Stimulated activated CD4-positive, alpha-beta T cell treated with anti-CD3 and anti-CD28 coated beads, Interleukin-12 subunit alpha, Interleukin-12 subunit beta, amount 100 ng/mL, for 48 hours (primary cell): ENCODE measurements at places on chromosomes 16 and 17.
A peak's percentile ranks its signal among the peaks of the same experiment; 100 is the strongest.

DNA sequence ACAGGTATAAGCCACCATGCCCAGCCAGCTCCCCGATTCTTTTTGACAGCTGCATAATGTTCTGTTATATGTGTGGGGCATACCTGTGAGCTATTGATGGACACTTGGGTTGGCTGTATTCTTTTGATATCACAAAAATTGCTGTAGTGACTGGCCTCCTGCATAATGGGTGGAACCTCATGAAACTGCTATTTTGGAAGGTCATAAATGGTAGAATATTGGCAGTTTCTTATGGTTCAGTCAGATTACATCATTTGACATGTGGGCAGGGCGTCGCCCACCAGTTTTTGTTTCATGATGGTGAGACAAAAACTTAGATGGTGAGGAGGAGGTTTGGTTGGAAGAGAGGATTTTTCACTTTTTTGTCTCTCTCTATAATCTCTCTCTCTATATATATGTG, 26.7 kb upstream of the POLR3E start:
- DNase-seq, result no peak

DNA sequence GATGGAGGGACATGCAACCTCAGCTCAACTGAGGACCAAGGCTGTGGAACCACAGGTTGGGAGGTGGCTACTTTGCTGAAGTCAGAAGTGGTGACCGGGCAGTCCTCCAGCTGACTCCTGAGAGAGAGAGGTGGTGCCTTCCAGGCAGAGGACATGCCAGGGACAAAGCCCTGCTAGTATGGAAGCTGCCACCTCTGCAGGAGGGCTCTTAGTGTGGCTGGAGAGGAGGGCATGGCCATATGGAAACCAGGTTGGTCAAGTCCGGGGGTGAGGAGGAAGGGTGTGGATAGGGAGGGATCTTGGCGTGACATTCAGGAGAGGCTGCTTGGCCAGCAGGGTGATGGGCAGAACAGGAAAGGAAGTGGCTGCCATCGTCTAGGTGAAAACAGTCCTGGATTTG, 5.7 kb downstream of the C16orf86 start:
- DNase-seq, result no peak

DNA sequence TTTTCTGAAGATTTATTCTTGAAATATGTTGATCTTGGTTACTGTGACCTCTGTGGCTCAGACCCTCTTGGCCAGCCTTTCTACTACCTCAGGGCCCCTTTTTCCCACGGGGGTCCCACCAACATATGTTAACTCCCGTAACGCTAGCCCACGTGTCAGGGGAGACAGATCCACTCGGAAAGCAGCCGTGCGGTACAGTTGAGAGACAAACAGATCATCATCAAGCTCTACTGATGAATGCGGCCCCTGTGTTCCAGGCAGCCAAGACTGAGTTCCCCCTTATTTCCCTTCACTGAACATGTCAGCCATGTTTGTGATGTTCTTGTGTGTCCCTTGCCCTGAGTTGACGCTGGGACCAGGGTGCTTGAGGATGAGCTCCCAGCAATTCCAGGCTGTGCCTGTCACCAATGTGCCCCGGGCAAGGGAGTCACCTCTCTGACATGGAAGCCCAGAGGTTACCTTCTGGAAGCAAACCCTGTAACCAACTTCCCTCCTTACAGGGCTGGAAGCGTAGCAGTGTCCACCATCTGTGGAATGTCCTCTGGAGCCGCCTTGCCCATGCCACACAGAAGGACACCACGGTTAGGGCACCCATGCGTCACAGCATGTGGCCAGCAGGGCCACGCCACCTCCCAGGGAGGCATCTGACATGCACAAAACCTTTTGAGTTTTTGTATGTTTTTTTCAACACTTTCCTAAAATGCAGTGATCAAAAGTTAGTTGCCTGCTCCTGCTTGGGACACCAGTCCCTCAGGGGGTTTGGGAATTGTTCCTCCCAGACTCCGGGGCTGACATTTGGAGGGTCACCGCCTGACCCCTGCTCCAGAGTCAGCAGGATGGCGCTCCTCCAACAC, 193.7 kb upstream of the CHMP6 start:
- no peak for DNase-seq

- DNase-seq, result no peak
These were observed 82.8 kb upstream of the ZNF750 start for GRCh38 chr17:82922646-82923045.

DNA sequence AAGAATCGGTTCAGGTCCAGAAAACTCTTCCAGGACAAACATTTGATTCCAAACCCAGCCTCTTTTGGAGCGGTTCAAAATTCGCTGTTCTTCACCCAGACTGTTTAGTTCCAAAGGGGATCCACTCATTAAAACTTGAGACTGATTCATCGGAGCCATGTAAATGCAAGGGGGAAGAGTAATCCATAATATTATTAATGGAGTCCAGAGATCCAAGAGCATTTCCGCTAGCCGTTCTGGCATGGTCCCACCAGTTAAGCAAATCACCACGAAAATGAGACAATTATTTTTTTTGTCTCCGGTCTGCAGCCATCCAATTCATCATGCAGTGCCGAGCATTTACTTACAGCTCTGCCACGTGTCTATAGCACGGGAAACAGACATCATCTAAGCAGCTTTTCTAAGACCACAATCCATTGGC, 15.1 kb downstream of the CDH8 start:
- DNase-seq, result no peak

DNA sequence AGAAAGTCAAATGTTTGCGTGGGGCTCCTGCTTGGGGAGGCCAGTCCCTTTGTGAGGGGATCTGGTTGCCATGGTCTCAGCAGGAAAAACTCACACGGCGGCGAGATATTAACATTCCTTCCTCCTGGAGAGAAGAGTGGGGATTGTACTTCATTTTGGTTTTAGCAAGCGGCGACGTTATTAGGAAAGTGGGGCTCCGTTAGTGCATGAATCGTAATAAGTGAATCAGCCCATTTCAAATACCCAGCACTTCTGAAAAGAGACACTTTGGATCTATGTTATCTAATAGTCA, 41.6 kb upstream of the METRNL start:
- DNase-seq, result no peak

- no peak for DNase-seq
These were observed 66.5 kb downstream of the IGF2BP1 start for GRCh38 chr17:49063652-49064051.

DNA sequence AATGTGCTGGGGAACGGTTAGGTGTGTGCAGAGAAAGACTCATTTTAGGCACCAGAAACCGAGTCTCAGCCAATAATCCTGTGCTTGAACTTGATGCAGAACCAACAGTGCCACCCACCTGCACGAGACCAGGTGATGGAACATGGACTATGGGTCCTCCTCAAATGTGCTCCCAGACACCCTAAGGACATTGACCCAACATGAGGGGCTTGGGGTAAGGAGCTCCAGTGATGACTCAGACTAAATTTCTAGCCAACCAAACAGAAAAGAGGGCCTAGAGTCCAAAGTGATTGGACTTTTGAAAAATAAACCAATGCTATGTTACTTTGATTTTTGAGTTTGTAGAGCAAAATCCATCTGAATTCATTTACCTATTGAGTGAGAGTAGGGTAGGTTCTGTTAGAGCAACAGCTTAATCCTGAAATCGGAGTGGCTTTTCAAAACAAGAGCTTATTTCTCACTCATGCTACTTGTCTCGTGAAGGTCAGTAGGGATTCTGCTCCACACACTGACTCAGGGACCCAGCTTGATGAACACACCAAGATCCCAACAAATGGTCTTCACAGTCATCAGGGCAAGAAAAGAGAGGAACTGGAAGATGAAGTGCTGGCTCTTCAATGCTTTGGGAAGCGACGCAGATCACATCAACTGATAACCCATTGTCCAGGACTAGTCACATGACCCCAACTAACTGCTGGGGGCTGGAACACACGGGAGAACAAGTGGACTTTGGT, 21.8 kb downstream of the FAM20A start:
- no peak for DNase-seq

- DNase-seq, result no peak
These were observed 25.0 kb downstream of the RMI2 start for GRCh38 chr16:11370084-11370931.

GRCh38 chr17:73968680-73969079, 234.8 kb upstream of the RPL38 start:
- DNase-seq, result no peak

- peak; percentile 51 for DNase-seq
These were observed 32.8 kb downstream of the HIC1 start for GRCh38 chr17:2087597-2088211.

DNA sequence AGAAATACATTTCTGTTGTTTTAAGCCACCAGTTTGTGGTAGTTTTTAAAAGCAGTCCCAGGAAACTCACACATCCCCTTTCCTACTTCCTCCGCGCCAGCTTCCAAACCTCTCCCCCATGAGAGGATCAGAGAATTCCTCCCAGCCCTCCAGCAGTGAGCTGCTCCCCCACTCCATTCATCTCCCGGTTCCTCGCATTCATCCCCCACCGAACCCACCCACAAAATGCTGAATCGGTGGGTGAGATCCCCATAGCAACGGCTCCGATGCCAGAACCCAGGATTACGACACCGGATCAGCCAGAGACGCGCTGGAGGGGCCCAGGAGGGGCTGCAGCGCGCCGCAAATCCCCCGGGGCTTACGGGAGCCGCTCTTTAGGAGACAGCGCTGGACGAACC, 251.4 kb upstream of the RPL38 start:
- DNase-seq, result no peak

DNA sequence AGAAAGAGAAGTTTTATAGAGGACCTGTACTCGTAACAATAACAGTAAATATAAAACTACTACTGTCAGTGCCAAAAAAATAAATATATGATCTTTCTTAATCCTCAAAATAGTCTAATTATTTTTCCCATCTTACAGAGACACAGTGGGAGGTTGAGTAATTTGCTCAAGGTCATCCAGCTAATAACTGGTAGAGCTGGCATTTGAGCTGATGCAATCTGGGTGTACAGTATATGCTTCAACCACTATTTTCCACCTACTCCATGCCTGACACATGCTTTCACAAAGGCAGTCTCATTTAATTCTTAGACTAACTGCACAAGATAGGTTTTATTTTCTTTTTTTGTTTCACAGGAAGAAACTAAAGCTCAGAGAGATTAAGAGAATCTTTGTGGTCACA, 33.6 kb downstream of the PIGL start:
- no peak for DNase-seq

- peak; percentile 58 for DNase-seq
These were observed 5.8 kb upstream of the KIFC3 start for GRCh38 chr16:57807968-57808528.

- no peak for DNase-seq
These were observed 15.8 kb upstream of the GHDC start for GRCh38 chr17:42210046-42210445.

DNA sequence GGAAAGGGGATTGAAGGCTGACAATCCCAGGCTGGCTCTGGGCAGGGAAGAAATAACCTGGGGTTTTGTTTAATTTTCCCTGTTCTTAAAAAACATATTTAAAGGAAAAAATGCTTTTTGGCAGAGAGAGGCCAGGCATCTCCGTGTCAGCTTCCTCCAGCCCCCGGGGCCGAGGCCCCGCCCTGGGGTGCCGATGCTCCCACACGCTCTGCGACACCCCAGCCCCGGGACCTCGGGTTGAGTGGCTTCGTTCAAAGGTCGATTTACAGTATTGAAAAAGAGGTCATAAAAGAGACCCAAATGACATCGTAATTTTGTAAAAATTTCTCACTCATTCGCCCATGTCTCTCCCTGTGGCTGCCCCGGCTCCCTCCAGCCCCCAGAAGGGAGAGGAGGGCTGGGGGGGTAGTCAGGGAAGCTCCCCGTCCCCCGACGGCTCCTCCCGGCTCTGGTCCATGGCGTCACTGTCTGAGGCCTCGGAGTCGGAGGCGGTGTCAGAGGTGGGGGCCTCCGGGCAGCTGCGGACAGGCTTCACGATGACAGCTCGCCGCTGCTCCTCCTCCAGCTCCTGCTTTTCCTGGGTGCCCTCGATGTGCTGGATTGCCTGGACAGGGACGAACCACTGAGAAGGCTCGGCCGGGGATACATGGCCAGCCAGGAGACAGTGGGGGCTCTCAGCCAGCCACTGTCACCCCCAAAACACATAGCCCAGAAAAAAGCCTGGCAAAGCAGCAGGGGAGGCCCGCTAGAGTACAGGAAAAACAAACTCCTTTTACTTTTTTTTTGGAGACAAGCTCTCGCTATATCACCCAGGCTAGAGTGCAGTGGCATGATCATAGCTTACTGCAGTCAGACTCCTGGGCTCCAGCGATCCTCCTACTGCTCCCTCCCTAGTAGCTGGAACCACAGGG, 14.9 kb downstream of the TFAP4 start:
- no peak for DNase-seq
